ENCODE measurements at places on chromosomes 3 and 15.

DNA sequence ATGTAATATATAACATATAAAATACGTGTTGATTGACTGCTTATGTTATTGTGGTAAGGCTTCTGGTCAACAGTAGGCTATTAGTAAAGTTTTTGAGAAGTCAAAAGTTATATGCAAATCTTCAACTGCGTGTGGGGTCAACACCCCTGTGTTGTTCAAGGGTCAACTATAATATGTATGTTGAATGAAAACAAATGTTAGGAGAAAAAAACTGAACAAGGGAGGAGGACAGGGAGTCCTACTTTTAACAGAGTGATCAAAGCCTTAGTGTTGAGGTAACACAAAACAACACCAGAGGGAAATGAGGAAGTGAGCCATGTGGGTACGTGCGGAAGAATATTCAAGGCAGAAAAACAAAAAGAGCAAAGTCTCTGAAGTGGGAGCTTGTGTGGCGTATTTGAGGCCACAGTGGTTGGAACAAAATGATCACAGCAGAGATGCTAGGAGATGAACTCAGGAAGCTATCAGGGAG is 62.5 kb downstream of the SFMBT1 start:
- peak; percentile 79 for DNase-seq
- peak overlapping the region; percentile 62 for H3K4me3 ChIP-seq
- peak overlapping the region; percentile 66 for H3K27ac ChIP-seq
- H3K4me1 ChIP-seq, result peaks cover 23% of the 10 kb centered on the region

GRCh38 chr15:74175271-74176191 is 2.0 kb downstream of the ISLR start:
- H3K27me3 ChIP-seq, result no peaks in the 10 kb centered on the region
- H3K36me3 ChIP-seq, result no peaks in the 10 kb centered on the region
- H3K27ac ChIP-seq, result no peak overlapping the region
- no peaks in the 10 kb centered on the region for H3K4me1 ChIP-seq
- DNase-seq, result no peak

GRCh38 chr3:49609815-49610214 is 55.5 kb downstream of the BSN start:
- H3K4me1 ChIP-seq, result no peaks in the 10 kb centered on the region
- no peak overlapping the region for H3K4me3 ChIP-seq
- H3K27me3 ChIP-seq, result no peaks in the 10 kb centered on the region
- DNase-seq, result no peak
- no peak overlapping the region for H3K27ac ChIP-seq

DNA sequence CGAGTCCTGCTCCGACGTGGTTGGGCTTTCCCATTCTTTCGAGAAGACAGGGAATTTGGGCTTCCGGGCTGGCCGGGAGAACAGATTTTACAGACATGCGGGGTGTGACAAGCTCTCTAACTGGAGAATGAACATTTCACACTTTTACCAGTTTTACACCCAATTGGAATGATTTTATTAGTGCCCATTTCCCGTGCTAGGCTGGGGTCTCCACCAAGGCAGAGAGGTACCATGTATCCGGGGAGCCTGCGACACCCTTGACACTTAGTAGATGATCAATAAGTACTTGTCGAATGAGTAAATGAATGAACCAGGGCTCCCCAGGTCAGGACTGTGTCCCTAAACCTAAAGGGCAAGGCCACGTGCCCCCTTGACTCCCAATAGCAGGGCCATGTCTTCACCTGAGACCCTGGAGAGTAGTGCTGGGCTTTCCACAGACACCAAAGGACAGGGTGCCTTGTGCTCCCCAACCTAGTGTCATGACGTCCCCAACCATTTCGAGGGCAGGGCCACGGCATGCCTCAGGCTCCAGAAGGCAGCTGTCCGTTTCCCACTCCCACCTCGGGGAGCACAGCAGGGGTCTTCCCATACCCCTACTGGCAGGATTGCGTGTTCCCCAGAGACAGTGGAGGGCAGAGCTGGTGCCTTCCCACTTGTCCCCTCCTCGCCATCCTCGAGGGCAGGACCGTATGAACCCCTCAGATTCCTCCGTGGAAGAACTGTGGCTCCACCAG is 679 bp upstream of the MYD88 start:
- peak overlapping the region; percentile 91 for H3K4me3 ChIP-seq
- peaks cover 51% of the 10 kb centered on the region for H3K4me1 ChIP-seq
- H3K36me3 ChIP-seq, result peaks cover 49% of the 10 kb centered on the region

GRCh38 chr15:40405501-40406381 is at the start of gene IVD:
Gene IVD, plus strand, starts transcription at chr15:40405795. Its CDS starts 33 bp downstream, at chr15:40405828.
- H3K4me1 ChIP-seq, result peaks cover 42% of the 10 kb centered on the region
- H3K36me3 ChIP-seq, result peaks cover 31% of the 10 kb centered on the region
- H3K27ac ChIP-seq, result peak within 1 kb of the TSS; percentile 86

GRCh38 chr3:10320320-10320677 is 613 bp downstream of the SEC13 start:
- DNase-seq, result no peak
- H3K27ac ChIP-seq, result peak overlapping the region; percentile 93
- H3K4me3 ChIP-seq, result peak overlapping the region; percentile 95
- no peaks in the 10 kb centered on the region for H3K27me3 ChIP-seq
- H3K36me3 ChIP-seq, result peaks cover 10% of the 10 kb centered on the region

DNA sequence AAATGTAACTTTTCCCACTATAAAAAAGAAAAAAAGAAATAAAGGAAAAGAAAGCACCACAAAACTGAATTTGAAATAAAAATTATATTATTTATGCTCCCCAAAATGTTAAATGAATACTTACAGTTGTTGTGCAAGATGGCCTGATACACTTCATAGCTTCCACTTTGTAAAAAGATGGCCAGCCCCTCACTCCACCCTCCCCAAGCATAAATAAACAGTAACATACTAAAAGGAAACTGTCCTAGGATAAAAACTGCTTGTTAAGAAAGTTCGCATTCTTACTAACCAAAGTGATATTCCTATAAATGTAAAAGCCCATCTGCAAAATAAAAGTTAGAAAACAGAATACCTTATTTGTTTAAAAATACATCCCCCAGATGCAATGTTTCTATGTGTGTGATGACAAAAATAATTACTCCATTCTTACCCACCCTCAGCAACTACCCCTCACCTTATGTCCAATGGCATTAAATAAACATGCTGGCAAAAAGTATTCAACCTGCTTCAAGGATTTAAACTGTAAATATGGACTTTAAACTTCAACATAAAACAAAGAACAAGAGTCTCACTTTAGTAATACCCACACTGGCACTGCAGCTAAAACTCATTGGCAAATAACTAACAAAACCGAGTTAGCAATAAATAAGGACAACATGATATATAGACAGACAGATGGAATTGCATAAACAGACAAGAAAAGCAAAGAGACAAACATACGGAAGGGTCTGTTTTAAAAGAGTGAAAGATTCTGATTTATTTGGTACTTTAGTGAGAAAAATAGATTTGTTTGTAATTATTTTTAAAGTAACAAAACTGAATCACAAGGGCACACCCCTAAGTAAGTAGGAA is 47.7 kb downstream of the ZBTB20 start:
- no peaks in the 10 kb centered on the region for H3K27me3 ChIP-seq
- H3K4me3 ChIP-seq, result peak overlapping the region; percentile 80
- H3K27ac ChIP-seq, result no peak overlapping the region

GRCh38 chr3:58748024-58748423 is 81.5 kb upstream of the FAM3D start:
- no peak overlapping the region for H3K27ac ChIP-seq
- no peaks in the 10 kb centered on the region for H3K4me1 ChIP-seq
- peaks cover 6% of the 10 kb centered on the region for H3K27me3 ChIP-seq
- H3K4me3 ChIP-seq, result no peak overlapping the region
- H3K36me3 ChIP-seq, result no peaks in the 10 kb centered on the region

- H3K36me3 ChIP-seq, result no peaks in the 10 kb centered on the region
- peak overlapping the region; percentile 90 for H3K4me3 ChIP-seq
- H3K4me1 ChIP-seq, result peaks cover 21% of the 10 kb centered on the region
- no peak for DNase-seq
These were observed 620 bp downstream of the ABHD5 start for GRCh38 chr3:43691120-43691995.

GRCh38 chr3:112642912-112643506 is 2.1 kb upstream of the CCDC80 start:
- peak overlapping the region; percentile 68 for H3K27ac ChIP-seq
- H3K27me3 ChIP-seq, result peaks cover 9% of the 10 kb centered on the region
- H3K36me3 ChIP-seq, result no peaks in the 10 kb centered on the region
- peak; percentile 71 for DNase-seq
- H3K4me3 ChIP-seq, result peak overlapping the region; percentile 63
- H3K4me1 ChIP-seq, result peaks cover 24% of the 10 kb centered on the region

GRCh38 chr3:154496978-154497377 is 67.0 kb upstream of the GPR149 start:
- no peaks in the 10 kb centered on the region for H3K27me3 ChIP-seq
- H3K27ac ChIP-seq, result no peak overlapping the region
